ENCODE measurements at places on chromosomes 4 and X.

DNA sequence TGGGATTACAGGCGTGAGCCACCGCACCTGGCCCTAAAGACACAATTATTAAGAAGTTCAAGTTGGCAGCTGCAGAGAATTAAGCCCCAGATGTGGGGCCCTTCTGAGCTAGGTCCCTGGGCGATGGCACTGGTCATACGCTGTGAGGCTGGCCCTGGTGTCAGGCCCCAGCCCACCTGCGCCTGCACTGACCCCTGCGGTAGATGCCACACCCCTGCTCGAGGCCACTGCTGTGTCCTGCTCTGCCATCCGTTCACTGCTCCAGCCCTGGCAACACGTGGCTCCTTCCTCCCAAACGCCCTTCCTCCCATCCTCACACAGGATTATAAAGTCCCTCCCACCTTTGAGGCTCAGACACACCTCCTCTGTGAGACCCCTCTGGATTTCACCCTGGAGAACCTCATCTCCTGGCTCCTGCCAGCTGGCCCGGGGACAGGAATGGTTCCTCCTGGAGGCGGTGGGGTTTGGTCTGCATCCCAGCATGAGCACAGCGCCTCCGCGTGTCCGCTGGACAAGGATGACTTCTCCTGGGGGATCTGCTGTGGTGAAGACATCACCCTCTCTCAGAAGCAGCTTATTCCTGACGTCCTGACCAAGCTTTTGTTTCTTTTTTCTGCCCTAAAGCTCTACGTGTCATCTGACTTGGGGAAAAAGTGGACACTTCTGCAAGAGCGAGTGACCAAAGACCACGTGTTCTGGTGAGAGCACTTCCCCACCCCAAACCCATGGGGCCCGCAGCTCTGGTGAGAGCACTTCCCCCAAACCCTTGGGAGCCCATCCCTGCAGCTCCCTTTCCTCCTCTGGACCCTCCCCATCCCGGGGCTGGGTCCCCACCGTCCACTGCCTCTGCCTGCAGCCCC, 219.0 kb upstream of the PSAPL1 start:
- no peak for DNase-seq

GRCh38 chr4:140137671-140138070, 16.3 kb downstream of the MAML3 start:
- DNase-seq, result no peak

GRCh38 chr4:36054694-36055422, 189.5 kb downstream of the ARAP2 start:
- no peak for DNase-seq

DNA sequence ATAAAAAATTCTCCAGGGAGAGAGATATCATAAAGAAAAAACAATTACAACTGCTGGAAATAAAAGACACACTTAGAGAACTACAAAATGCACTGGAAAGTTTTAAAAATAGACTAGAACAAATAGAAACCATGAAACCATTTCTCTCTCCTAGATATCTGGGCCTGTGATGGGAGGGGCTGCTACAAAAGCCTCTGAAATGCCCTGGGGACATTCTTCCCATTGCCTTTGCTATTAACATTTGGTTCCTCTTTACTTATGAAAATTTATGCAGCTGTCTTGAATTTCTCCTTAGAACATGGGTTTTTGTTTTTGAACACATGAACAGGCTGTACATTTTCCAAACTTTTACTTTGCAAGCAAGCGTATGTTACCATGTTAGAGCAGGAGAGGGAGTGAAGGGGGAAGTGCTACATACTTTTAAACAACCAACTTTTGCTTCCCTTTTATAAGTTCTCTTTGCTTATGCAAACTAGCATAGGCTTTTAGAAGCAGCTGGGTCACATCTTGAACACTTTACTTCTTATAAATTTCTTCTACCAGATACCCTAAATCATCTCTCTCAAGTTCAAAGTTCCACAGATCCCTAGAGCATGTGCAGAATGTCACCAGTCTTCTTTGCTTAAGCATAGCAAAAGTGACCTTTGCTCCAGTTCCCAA, 47.9 kb upstream of the PACRGL start:
- no peak for DNase-seq

GRCh38 chr4:184500748-184501589, 26.6 kb upstream of the IRF2 start:
- DNase-seq, result no peak

DNA sequence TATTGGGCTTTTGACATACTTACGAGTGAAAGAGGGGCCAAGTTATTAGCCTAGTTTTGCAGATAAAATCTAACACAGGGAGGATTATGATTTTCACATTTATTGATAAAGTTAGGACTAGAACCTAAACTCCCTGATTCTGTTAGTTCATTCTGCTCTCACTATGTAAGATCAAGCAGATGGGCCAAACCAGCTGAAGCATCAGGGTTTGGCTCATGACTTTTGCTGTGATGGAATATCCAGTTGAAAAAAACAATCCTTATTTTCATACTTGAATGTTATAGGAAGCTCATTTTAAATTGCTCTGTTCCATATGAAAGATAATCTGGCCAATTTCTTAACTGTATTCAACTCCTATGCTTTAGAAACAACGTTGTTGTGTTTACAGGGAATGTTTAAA, 21.2 kb downstream of the SPRY1 start:
- DNase-seq, result no peak

- DNase-seq, result no peak
Observed at GRCh38 chr4:166259081-166259480, 386.0 kb downstream of the TLL1 start.

GRCh38 chr4:72953571-72953970, 115.9 kb downstream of the COX18 start:
- no peak for DNase-seq

DNA sequence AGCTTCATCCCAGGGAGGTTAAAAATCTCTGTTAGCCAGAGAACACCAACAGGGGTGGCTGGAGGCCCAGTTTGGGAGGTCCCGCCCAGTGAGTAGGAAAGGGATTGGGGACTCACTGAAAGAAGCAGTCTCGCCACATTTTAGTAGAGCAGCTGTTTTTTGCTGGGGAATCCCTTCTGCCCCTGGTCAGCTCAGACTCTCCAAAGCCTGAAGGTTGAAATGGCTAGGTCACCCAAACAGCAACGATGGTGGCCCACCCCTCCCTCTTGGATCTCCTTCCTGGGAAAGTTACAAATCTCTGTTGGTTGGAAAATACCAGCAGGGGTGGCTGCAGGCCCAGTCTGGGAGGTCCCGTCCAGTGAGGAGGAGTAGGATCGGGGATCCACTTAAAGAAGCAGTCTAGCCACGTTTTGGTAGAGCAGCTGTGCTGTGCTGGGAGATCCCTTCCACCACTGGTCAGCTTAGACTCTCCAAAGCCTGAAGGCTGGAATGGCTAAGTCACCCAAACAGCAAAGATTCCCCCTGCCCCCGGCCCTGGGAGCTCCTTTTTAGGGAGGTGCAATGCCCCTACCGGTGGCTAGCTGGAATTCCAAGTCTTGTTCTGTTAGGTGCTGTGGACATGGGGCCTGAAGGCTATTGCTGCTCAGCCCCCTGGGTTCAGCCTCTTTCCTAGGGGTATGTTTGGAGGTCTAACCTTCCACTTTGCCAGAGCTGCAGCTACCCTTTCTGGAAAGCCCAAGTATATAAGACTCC, 40.0 kb upstream of the TEX13A start:
- no peak for DNase-seq

DNA sequence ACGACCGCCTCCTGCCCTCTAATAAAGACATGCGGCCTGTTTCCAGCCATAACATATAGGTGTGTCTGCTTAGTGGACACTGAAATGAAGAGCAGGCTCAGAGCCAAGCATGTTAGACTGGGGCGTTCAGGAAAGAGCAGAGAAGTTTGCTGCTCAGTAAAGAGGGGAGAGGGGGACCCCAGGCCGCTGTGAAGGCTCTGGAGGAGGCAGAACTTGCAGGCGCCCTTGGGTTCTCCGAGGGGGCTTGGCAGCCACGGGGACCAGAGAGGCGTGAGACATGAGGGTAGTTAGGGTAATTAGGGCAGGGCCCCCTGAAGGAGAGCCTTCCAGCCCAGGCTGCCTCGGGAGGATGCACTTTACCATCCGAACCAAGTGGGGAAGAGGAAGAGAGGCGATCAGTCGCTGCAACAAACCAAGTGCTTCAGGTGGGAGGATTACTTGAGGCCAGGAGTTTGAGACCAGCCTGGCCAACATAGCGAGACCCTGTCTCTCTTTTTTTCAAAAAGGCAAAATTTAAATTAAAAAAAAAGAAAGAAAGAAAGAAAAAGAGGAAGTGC, 46.6 kb upstream of the CDKN2AIP start:
- DNase-seq, result no peak

- DNase-seq, result no peak
Observed at GRCh38 chr4:98416844-98417243, 155.7 kb downstream of the RAP1GDS1 start.

DNA sequence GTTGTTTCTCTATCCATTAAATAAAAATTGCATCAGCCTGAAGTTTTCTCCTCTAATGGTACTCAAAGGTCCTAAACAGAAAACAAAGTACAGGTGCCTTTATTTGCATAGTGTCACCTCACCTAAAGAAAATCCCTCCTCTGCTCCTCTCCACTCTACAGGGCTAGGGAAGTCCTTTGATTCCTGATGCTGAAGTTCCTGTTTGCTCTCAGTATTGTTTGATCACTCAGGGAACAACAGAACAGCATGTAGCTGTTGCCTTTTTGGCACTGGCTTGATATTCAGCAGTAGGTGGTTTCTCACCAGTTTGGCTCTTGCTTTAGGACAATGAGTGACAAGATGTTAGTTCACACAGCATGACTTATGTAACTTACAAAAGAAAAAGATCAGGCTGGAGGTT, 156.2 kb upstream of the SLC7A11 start:
- DNase-seq, result no peak

- DNase-seq, result no peak
Observed at GRCh38 chr4:161121451-161121850, 1042.3 kb downstream of the FSTL5 start.
